ENCODE measurements at places on chromosomes 1 and 21.

DNA sequence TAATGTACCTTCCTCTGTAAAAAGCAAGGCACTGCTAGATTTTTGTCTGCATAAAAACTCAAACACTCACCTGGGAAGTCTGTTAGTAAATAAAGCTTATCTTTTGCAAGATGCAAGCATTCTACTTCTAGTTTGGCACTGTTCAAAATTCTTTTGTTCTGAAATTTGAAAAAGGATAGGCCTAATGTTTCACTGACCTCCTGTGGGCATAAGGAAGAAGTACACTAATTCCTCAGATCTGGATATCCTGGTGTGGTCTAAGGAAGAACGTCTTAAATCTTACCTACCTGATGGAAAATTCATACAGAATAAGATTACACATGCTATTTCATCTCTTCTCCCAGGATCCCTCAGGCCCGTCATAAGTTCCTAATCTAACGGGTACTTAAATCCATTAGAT, 93.5 kb upstream of the CAMK1G start:
- no peak for DNase-seq

GRCh38 chr1:26863685-26864077, 732 bp downstream of the SFN start:
- no peak for DNase-seq

GRCh38 chr1:218262259-218262658, 22.8 kb upstream of the RRP15 start:
- no peak for DNase-seq

DNA sequence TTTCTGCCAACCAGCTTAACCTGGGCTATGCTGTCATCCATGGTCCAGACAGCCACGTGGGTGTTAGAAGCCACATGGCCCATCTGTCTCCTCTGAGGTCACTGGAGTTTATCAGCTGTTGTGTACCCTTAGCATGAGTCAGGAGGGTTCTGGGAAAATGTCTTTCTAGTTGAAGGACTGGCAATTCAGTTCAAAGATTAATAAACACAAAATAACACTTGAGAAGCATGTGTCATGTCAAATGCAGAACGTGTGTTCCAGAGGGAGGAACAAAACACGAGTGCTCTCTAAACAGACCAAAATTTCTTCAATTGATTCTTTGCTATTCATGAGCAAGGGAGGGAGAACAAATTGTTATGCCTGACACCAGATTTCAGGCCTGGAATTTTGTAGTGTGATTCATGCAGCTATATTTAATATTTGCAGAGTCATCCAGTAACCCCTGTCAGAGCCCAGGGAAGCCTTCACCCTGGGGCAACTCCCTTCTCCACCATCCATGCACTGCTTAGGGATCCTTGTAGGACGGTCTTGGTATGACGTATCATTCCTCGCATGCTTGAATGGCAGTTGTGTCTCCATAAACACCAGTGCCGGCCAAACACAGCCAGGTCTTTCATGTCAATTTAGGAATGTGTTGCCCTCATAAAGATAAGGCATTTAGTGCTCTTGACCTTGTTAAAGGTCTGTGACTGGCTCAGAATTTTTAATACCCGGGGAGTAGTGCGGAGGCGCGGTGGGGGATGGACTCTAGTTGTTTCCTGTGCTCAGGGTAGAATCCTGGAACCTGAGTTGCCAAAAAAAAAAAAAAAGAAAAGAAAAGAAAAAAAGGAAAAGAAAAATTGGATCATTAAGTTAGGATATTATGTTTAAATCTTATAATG, 27.7 kb upstream of the DYRK1A start:
- peak; percentile 66 for DNase-seq

DNA sequence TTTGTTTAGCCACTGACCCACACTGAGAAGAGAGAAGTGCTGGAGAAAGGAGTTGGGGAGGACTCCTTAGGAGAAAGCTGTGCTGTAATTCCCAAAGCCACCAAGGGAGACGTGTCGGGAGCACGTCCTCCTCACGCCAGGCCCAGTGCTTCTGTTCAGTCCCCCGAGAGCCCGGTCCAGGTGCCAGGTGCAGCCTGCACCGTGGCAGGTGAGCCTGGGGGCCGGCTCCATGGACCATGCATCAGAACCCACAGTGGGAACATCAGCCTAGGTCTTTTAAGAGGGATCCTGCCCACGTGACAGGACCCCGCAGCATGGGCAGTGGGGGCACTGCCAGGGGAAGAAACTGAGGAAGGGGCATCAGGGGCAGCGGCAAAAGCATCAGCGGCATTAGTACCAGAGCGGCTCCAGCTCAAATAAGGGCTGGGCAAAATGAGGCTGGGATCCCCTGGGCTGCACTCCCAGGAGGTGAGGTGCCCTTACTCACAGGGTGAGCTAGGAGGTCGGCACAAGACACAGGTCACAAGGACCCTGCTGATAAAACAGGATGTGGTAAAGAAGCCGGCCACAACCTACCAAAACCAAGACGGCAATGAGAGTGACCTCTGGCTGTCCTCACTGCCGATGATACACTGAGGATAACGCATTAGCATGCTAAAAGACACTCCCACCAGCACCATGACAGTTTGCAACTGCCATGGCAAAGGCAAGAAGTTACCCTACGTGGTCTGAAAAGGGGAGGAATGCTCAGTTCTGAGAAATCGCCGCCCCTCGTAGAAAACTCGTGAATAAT, 24.6 kb upstream of the PRDM15 start:
- no peak for DNase-seq

DNA sequence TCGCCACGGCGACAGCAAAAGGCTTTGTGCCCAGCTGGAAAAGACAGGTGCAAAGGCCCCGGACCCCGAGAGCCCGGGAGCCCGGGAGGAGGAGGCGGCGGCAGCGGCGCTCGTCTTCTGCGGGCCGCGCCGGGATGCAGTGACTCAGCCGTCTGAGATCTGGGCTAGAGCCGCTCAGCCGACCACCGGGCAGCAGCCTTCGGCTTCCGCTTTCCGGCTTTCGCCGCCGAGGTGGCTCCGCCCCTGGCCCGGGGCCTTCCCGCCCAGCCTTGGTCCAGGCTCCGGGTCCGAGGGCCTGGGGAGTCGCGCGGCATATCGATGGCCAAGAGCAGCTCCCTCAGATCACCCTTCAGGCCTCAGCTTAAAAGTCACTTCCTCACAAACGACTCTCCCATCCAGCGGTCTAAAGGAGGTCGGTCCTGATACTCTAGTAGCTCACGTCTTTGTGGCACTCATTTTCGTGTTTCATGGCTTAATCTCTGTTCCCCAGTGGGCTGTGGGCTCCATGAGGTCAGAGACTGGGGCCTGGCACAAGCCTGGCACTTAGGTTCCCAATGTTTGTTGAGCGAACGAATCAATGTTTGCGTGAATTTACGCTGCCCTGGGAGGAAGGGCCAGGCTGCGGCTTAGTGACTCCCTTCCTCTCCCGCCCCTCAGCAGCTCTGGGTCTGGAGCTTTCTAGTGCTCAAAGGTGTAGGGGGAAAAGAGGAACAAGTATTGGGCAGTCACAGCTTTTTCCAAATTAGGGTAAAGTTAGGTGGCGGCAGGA, at the start of gene PHTF1:
Gene PHTF1 (minus strand): TSS at position 154 of the 769 bp plus-strand sequence. CDS start 783 bp downstream, outside the sequence.
- DNase-seq, result peak; percentile 44

GRCh38 chr1:217342105-217342504, 288.8 kb downstream of the GPATCH2 start:
- DNase-seq, result no peak

GRCh38 chr1:31428436-31429221, 15.6 kb downstream of the SERINC2 start:
- no peak for DNase-seq

DNA sequence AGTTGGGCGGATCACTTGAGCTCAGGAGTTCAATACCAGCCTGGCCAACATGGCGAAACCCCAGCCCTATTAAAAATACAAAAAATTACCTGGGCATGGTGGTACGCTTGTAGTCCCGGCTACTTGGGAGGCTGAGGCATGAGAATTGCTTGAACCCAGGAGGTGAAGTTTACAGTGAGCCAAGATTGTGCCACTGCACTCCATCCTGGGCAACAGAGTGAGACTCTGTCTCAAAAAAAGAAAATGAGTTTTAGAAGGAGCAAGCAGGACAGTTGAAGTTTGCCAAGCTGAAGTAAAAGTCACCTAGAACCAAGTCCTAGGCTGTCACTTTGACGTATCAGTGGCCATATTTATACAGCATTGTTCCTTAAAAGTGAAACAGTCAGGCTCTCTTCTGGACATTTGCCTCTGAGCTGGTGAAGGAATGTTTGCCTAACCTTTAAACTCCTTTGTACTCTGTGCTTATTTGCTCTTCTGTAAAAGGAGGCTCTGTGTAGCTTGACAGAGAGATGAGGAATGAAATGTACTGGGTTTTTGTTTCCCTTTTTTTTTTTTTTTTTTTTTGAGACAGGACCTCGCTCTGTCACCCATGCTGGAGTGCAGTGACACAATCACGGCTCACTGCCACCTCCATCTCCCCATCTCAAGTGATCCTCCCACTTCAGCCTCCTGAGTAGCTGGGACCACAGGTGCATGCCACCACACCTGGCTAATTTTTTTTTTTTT, 2.8 kb downstream of the RAB4A start:
- no peak for DNase-seq

GRCh38 chr1:183687546-183688304, 34.6 kb upstream of the APOBEC4 start:
- no peak for DNase-seq

DNA sequence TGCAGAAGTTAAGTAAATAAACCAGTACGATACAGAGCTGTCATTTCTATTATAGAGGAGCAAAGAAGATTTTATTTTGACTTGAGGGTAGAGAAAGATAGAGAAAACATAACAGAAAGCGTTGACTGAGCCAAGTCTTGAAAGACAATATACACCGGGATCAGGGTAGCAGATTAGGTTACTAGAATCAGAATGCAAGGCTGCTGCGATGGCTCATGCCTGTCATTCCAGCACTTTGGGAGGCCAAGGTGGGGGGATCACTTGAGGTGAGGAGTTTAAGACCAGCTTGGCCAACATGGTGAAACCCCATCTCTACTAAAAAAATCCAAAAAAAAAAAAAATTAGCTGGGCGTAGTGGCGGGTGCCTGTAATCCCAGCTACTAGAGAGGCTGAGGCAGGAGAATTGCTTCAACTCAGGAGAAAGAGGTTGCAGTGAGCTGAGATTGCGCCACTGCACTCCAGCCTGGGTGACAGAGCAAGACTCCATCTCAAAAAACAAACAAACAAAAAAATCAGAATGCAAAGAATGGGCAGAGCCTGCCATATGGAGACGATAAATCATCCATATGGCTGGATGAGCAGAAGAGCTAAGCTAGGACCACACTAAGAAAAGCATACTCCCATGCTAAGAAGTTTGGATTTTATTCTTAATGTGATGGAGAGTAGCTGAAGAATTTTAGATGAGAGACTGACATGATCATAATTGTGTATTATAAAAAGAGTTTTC, 9.9 kb upstream of the ABCD3 start:
- no peak for DNase-seq

GRCh38 chr1:29901624-29902325, 665.5 kb downstream of the PTPRU start:
- no peak for DNase-seq

DNA sequence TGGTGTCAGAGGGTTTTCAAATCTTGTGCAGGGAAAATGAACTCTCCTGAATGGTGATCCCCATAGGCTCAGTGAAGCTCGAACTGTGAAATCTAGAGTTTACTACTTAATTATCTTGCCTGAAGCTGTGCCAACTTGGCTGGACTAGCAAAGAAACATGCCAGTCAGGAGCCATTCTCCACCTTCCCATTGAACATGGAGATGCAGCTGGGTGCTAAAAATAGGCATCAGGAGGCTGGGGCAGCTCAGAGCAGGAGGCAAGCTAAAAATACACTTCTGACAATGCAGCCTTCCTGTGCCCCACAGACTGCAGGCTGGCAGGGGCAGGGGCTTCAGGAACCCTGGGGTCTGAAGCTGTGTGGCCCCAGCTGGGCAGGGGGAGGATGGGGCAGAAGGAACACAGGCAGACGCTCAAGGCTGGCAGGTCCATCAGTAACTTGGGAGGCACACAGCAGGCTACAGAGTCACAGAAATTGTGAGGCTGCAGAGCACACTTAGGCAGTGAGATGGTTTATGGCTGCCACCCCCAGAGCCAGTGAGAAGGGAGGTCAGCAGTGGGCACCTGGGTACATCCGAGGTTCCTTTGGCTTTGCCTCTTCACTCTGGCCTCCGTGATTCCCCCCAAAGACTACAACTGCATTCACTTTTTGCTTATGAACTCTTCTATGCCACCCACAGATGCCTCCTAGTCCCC, 155.4 kb upstream of the KCND3 start:
- no peak for DNase-seq

- no peak for DNase-seq
These were observed 6.7 kb upstream of the LCE2D start for GRCh38 chr1:152656459-152656858.

DNA sequence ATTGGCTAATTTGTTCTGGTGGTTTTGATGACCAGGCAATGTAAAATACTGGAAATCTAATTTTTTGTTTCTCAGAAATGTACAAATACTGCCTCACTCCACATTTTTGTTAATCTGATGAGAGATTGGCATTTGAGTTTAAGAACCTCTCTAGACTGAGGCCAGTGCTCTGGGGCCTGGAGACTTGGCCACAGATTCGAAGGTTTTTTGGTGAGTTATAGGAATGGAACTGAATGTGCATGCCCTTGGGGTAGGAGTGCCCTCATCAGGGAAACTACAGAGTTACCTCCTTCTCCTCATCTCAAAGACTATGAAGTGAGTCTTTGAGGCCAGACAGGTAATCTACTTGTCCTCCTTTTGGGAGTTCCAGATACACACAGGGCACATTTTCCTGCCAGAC, 347.9 kb downstream of the LTN1 start:
- DNase-seq, result no peak

GRCh38 chr1:40305871-40306270, 11.2 kb downstream of the COL9A2 start:
- no peak for DNase-seq

GRCh38 chr1:201450721-201451291, 18.2 kb downstream of the PHLDA3 start:
- no peak for DNase-seq

DNA sequence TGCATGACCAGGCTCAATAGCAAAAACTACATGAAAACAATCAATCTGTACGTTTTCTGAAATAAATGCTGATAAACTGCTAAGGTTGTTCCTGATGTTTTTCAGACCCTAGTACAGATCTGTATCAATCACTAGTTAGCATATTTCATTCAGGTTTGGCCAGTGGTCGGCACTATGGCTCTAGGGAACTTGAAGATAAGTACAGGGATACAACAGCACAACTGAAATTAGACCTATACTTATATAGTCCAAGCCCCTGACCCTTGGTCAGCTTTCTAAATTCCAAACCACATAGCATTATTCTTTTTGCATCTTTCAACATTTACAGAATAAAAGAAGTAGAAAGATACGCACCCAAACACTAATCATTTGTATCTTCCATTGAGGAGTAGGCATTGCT, 142.7 kb downstream of the PLPPR4 start:
- no peak for DNase-seq

DNA sequence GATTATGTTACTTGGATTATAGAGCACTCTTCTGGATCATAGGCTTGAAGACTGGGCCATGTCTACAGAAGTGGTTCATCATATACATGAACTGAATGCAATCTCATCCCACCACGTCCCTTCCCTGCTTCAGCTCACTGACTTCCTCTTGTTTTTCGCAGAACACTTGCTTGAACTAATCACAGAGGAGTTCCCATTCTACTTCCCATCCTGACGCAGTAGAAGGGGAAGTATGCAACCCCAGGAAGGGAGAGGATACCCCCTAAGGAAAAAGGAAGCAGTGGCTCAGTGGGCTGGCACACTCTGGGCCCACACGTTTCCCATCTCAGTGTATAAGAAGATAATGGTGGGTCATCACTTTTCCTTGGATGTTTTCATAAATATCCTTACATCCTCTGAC, 36.2 kb downstream of the CASQ2 start:
- no peak for DNase-seq
